NCI-H2081 treated with DMSO at 0.1 percent for 48 hours (cell line): ENCODE measurements at places on chromosomes 7 and 10.
A peak's percentile ranks its signal among the peaks of the same experiment; 100 is the strongest.

DNA sequence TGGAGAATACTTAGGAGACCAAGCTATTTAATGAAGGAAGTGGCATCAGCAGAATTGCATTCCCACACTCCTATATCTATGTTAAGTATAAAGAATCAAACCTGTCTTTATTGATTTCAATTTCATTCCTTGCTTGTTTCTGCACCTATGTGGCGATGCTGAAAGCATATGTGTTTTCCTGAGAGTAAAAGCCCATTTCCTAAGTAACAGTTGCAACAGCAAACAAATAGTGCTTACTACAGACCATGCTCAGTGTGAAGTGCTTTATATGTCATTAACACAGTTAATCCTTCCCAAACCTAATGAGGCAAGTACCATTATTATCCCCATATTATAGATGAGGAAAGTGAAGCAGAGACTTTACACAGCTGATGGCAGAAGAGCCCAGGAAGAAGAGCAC, 552.1 kb downstream of the PARD3 start:
- peak; percentile 1 for DNase-seq

DNA sequence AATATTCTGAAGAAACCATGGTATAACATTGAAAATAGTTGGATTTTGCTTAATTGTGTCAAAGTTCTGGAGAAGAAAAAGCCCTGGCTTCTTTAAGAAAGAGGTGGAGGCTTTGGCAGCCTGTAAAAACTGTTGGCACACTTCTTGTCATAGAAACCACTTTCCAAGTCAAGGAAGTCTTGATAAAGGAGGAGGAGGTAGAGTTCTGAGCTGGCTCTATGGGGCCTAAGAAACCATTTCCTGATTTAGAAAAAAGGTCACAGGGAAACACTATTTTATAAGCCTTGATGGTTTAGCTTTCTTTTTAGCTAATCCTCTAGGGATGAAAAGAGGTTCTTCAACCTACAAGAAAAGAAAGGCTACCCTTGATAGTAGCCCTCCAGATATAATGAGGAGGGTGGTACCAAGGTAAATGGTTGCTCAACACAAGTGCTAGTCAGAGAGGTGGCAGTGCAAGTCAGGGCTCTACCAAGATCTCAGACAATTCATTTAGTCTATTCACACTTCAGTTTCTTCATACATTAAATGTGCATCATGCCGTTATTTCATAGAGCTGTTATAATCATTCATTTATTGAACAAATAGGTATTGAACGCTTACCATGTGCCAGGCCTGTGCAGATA, 346.9 kb downstream of the RNLS start:
- no peak for DNase-seq

GRCh38 chr10:89425000-89425399, 10.6 kb downstream of the IFIT5 start:
- no peak for DNase-seq

DNA sequence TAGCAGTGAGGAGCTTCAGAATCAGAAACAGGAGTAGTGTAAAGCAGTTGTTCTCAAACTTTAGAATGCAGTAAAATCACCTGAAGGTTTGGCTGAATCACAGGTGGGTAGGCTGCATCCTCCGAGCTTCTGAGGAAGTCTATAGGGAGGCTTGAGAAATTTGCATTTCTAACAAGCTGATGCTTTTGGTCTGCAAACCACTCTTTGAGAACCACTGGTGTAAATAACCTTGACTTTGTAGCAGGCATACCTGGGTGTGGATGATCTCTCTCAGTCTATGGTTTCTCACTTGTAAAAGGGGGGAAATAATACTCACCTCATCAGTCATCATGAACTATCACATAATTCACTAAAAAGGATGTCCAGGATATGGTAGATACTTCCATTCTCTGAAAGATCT, 118.1 kb downstream of the SRI start:
- no peak for DNase-seq

GRCh38 chr7:135938086-135938485, 39.1 kb downstream of the MTPN start:
- DNase-seq: no peak

GRCh38 chr7:44374007-44374763, 48.8 kb upstream of the CAMK2B start:
- no peak for DNase-seq

- no peak for DNase-seq
Observed at GRCh38 chr10:86963341-86963919, 4.9 kb upstream of the ADIRF start.

DNA sequence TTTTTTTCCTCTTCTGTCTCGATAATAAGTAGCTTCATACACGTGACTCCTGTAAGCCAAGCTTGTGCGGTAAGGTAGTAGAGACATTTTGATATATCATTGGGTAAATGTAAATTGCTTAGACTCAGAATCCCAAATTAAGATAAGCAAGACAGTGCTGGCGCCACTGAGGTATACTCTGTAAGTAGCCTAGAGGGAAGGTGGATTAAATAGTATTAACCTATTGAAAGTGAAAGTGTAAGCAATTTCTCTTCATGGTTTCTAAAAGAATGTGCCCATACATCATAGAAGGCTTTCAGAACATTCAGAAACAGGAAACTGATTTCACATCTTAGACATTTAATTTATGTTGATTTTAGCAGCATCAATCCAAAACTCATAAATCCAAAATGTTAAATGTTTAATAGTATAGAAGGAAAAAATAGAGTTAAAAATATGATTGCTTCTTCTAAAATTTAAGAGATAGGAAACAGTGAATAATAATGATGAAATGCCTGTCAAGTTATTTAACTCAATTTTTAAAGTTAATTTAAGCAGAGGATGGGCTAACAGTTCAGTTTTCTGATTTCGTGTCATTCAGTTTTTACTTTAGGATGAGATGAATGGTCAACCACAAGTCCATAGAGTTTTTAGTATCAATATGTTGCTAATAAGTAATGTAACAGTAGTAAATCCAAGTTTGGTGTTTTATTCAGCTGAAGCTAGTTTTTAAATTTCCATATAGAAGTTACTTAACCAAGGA, 36.8 kb downstream of the LRRC72 start:
- no peak for DNase-seq

- DNase-seq: no peak
Observed at GRCh38 chr7:50817561-50817960, 34.9 kb upstream of the GRB10 start.

DNA sequence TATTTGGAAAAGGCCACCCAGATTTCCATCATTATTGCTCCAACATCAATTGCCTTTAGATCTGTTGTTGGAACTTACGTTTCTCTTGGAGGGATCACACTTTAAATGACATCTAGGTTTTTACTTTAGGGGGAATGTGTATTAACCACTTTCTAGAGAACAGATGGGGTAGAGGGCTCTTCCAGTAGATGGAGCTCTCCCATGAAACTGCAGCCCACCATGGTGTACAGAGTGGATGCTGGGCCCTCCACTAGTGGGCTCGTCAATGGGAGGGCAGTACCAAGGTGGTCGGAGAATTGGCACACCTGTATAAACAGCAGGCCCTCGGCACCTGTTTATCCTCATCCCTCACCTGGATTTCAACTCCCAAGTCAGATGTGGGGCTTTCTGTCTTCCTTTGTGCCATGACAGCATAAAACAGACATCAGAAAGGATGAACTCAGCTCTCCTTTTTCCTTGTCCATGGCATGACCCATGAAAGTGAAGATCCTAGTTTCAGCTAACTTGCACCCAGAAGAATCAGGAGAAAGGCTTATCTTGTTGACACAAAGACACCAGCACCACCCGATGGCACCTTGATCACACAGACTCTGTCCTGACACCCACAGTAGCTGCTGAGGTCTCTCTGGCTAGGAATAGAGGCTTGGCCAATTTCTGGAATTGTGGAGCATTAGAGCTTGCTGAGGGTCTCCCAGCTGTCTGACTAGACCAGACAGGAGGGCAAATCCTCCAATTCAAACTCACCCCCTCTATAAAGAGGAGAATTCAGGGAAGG, 150.5 kb downstream of the CYP26A1 start:
- no peak for DNase-seq

GRCh38 chr10:71600849-71601248, 118.7 kb downstream of the C10orf105 start:
- no peak for DNase-seq

DNA sequence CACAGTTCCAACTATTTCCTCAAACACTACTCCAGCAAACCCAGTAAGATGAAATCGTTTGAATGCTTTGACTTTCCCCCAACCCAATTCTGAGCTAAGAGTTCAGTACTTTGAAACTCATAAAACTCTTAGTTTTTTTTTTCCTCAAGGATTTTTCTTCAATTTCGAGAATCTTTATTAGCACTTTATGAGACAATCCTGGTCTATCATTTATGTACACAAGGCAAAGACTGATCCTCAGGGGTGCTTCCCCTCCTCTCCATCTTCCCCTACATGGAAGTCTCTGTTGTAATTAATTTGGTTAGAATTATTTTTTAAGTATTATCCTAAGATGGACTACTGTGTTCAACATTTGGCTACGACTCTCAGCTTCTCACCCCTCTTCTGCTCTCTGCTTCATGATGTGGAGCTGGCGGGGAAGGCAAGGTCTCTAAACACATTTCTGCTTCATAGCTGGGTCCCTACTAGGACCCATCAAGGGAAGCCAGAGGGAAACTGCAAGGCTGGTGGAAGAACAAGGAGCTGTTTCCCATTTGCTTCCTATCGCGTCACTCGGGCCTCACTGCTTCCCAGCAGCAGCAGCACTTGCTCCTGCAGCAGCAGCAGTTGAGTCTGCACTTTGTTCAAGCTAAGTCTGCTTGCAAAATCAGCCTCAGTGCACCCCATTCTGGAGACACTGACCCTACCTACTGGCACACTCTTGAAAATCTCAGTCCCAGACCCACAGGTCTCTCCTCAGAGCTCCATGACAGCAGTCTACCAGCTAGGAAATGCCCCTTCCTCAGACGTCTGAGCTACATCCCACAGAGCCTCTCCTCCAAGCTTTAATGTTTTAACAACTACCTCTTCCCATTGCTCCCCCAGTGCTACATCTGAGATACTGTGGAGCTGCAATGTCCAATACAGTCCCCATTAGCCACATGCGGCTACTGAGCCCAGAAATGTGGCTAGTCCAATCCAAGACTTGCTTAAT, 90.0 kb downstream of the CHCHD3 start:
- DNase-seq: no peak

- no peak for DNase-seq
Observed at GRCh38 chr10:132984801-132985545, 42.6 kb upstream of the CFAP46 start.

DNA sequence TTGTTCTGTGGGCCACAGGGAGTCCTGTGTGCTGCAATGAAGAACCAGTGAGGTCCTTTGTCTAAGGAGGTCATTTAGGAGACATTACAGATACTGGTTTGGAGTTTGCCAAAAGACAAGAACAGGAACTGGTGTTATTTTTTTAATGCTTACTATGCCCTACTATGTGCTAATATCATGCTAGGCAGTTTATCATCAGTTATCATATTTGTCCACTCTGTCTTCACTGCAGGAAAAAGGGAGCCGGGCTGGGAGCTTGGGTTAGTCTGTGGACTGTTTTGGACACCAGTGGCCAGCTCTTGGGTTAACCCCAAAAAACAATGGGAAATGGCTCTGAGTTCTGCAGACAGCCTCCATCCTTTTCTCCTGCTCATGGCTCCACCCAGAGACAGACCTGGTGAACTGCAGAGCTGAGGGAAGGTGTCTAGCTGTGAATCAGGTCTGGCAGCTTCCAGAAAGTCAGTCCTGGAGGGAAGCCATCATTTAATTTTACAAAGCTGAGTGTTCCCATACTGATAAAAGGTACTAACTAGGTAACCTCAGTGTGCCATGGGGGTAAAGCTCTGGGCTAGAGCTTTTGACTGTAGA, 101.2 kb upstream of the ZNF746 start:
- DNase-seq: no peak

GRCh38 chr7:150631866-150632864, at the start of gene GIMAP6:
GIMAP6 (minus strand) TSS chr7:150632385; CDS start chr7:150630142, 2,243 bp downstream.
- no peak for DNase-seq

DNA sequence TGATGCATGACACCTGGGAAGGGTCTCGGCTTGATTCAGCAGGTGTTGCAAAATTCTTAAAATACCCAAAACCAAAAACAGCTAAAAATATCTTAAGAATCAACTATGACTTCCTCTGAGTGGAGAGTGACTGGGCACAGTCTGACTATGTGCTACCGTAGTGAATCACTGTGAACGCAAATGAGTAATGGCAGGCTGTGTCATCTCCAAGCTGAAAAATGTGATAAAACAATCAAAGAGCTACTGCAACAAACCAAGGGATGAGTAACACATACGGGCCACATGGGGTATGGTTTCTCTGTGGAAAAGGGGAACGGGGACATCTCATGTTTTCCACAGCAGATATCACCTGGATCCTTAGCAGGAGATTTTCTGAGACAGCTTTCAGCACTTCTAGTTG, 127.5 kb downstream of the ABCA13 start:
- no peak for DNase-seq

DNA sequence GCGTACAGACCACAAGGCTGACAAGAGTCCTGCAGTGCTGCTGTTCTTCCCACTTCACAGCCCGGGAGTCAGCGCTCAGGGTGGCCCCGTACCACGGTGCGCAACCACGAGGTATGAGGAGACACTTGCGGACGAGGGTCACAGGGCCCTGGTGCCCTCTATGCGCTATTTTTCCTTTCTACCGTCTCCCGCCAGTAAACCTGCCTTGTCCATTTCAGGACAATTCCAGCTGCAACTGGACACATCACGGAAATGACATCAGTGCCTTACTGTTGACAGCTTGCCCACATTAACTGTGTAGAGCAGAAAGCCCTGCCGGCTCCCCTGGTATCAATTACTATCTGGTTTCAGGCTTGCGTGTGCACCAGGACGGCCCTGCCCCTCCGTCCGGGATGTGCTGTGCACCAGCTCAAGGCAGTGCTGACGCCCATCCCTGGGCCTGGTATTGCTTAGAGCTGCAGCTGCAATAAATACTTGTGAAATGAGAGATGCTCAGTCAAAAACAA, 65.1 kb downstream of the ZRANB1 start:
- no peak for DNase-seq

DNA sequence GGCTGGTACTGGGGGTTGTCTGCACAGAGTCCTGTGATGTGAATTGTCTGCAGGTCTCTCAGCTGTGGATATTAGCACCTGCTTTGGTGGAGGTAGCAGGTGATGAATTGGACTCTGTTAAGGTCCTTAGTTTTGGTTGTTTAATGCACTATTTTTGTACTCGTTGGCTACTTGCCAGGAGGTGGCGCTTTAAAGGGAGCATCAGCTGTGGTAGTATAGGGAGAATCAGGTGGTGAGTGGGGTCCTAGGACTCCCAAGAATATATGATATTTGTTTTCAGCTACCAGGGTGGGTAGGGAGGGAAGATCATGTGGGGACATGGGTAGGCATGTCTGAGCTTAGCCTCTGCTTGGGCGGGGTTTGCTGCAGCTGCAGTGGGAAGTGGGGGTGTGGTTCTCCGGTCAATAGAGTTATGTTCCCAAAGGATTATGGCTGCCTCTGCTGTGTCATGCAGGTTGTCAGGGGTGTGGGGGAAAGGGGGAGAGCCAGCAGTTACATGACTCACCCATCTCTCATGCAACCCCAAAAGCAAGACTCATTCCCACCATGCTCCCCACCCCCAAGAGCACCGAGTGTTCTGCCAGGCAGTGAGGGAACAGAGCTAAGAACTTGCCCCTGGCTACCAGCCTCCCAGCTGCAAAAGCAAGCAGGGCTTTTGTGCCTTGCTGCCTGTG, 53.7 kb upstream of the ZNF273 start:
- DNase-seq: no peak

GRCh38 chr7:87785368-87785995, 90.7 kb downstream of the SLC25A40 start:
- no peak for DNase-seq

GRCh38 chr10:92990615-92991014, 70.0 kb upstream of the CYP26C1 start:
- DNase-seq: no peak

- no peak for DNase-seq
Observed at GRCh38 chr7:141157138-141157765, 83.4 kb downstream of the TMEM178B start.

- DNase-seq: no peak
Observed at GRCh38 chr7:115910541-115911164, 119.9 kb downstream of the TFEC start.
